ENCODE measurements at places on chromosomes 3 and 15.

- DNase-seq, result no peak
- H3K36me3 ChIP-seq, result no peaks in the 10 kb centered on the region
- H3K27me3 ChIP-seq, result no peaks in the 10 kb centered on the region
- no peaks in the 10 kb centered on the region for H3K4me1 ChIP-seq
- no peak overlapping the region for H3K27ac ChIP-seq
Observed at GRCh38 chr3:4575381-4575780, 82.2 kb downstream of the ITPR1 start.

DNA sequence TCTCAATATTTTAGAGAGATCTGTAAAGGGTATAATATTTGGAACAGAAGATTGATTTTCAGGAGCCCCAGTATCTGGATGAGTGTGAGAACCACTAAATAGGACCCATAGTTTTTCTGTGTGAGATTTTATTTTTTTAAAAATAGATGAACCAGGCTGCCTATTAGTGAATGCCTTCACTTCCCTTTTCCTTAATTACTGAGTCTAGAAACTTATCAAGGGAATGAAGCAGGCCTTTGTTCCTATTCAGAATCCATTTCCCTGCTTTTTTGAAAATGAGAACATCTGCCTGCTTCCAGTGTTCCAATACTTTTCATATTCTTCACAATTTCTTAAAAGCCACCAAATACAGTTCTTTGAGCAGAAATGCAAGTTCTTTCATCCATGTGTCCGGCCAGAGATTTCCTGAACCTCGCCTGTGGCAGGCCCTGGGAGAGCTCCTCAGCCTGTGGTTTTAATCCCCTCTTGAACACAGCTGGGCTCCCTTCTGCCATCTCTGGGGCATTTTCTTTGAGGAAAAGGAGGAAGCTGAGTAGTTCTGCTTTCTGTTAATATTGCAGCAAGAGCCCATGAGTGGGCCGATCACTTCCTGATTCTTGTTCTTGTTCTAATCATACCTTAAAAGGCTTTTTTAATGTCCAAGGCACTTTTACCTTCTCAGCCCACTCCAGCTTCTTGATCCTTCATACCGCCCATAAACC is 4.7 kb downstream of the EHD4 start:
- DNase-seq, result no peak
- no peak overlapping the region for H3K4me3 ChIP-seq
- no peaks in the 10 kb centered on the region for H3K36me3 ChIP-seq

- H3K36me3 ChIP-seq, result no peaks in the 10 kb centered on the region
- DNase-seq, result no peak
- no peak overlapping the region for H3K27ac ChIP-seq
Observed at GRCh38 chr15:79307251-79307650, 3.7 kb upstream of the TMED3 start.

DNA sequence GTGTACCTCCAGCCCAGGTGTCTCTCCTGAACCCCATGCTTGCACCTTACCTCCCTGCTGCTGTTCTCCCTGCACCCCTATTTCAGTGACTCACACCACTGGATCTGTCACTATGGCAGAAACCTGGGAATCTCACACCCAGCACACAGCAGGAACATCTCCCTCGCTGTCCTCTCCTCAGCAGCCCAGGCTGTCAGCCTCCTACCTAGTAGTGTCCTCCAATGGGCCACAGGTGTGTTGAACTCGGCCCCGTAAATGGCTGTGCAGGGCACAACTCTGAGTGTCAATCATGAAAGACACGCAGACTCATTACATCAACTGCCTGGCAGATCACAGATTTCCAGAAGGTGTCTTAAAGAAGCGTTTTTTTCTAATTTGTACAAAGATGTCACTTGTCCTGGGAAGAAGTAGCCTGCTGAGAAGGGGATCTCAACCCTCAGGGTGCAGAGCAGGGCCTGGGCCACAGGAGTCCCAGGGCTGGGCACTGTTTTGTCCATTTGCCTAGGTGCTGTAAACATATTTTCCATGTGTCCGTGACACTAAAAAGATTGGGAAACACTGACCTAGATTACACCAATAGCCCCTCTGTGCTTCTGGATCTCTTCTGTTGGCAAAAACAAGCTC is 33.8 kb downstream of the HOMER2 start:
- no peak overlapping the region for H3K4me3 ChIP-seq
- no peaks in the 10 kb centered on the region for H3K27me3 ChIP-seq
- DNase-seq, result no peak

DNA sequence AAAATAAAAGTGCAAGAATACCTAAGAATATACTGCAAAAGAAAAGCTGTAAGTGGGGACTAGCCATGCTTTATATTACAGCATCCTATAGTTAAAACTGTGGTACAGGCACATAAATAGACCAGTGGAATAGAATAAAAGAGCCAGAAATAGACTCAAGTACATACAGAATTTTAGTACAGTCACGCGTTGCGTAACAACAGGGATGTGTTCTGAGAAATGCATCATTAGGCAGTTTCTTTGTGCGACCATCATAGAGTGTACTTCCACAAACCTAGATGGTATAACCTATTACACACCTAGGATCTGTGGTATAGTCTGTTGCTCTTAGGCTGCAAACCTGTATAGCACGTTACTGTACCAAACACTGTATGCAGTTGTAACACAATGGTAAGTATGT is 61.8 kb downstream of the PCCB start:
- H3K4me3 ChIP-seq, result no peak overlapping the region
- no peaks in the 10 kb centered on the region for H3K36me3 ChIP-seq
- no peaks in the 10 kb centered on the region for H3K4me1 ChIP-seq
- no peaks in the 10 kb centered on the region for H3K27me3 ChIP-seq
- H3K27ac ChIP-seq, result no peak overlapping the region

DNA sequence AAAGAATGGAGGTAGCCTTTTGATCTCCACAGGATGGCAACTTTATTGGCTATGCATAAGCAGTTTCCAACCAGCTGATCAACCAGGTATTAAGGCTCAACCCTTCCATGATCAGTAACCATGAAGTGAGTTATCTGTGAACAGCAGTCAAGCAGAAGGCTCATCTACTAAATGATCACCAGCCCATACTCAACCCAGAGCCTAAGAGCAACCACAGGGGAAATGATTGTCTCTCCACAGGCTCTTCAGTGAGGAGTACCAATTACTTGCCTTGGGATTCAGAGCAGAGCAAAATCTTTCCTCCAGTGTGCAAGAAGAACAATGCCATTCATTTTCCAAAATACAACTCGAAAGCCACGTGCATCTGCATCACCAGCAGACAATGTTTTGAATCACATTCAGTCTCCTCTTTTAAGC is 754.8 kb downstream of the ROBO1 start:
- H3K4me1 ChIP-seq, result no peaks in the 10 kb centered on the region
- H3K27ac ChIP-seq, result no peak overlapping the region
- no peak overlapping the region for H3K4me3 ChIP-seq
- DNase-seq, result no peak
- H3K27me3 ChIP-seq, result peaks cover 5% of the 10 kb centered on the region
- no peaks in the 10 kb centered on the region for H3K36me3 ChIP-seq

DNA sequence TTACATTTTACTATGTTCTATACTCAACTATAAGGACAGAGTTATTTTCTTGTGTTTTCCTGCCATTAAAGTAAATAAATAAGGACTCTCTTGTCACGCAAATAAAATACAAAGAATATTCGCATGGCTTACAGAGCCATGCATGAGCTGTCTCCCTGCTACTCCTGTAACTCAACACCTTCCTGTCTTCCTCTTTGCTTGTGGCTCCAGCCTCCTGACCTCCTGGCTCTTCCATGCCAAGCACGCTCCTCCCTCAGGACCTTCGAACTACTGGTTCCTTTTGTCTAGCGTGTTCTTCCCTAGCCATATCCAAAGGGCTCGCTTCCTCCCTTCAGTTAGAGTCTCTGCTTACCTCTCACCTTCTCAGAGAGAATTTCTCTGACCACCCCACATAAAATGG is 124.3 kb upstream of the TMC3 start:
- no peak for DNase-seq
- no peak overlapping the region for H3K4me3 ChIP-seq
- H3K27me3 ChIP-seq, result no peaks in the 10 kb centered on the region
- H3K4me1 ChIP-seq, result no peaks in the 10 kb centered on the region
- H3K36me3 ChIP-seq, result no peaks in the 10 kb centered on the region
- H3K27ac ChIP-seq, result no peak overlapping the region

DNA sequence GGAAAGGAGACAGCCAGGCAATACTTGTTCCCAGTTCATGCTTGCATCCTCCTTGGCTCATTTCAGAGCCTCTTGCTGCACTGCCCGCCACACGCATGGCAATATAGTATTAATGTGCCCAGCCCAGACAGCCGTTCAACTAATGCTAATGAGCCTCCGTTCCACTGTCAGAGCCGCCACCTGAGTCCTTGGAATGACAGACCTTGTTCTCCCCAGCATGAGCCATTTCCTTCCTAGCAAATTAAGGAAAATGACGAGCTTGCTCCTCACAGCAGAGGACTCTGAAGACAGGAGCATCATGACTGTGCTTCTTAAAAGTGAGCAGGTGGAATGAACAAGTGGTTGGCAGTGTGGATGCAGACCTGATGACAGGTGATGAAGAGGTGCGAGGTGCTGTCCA is 10.8 kb upstream of the LRRC15 start:
- H3K4me3 ChIP-seq, result no peak overlapping the region
- H3K27me3 ChIP-seq, result no peaks in the 10 kb centered on the region
- H3K36me3 ChIP-seq, result no peaks in the 10 kb centered on the region
- H3K4me1 ChIP-seq, result no peaks in the 10 kb centered on the region
- DNase-seq, result no peak
- no peak overlapping the region for H3K27ac ChIP-seq

DNA sequence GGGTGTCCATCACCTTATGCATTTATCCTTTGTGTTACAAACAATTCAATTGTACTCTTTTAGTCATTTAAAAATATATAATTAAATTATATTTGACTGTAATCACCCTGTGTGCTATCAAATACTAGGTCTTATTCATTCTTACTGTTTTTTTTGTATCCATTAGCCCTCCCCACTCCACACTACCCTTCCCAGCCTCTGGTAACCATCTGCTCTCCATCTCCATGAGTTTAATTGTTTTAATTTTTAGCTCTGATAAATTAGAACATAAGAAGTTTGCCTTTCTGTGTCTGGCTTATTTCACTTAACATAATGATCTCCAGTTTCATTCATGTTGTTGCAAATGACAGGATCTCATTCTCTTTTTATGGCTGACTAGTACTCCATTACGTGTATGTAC is 16.8 kb downstream of the C3orf20 start:
- H3K27ac ChIP-seq, result no peak overlapping the region
- H3K4me3 ChIP-seq, result no peak overlapping the region
- no peaks in the 10 kb centered on the region for H3K36me3 ChIP-seq
- no peaks in the 10 kb centered on the region for H3K27me3 ChIP-seq
- no peaks in the 10 kb centered on the region for H3K4me1 ChIP-seq

DNA sequence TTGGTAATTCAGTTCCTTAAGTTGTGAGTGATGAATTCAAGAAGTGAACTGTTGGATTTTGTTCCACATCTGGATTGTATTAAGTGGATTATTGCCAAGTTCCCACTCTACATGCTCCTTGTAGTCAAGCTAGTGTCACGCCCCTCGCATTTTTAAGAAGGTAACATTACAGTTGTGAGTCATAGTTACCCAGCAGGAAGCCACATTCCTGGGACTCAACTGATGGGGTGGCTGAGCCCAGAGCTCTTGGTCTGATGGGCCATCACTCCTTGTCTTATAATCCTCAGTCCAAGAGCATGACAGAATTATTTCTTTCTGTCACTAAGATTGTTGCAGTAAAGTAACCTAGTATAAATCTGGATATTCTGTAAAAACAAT is 102.7 kb downstream of the PTPRG start:
- no peak overlapping the region for H3K27ac ChIP-seq
- no peaks in the 10 kb centered on the region for H3K36me3 ChIP-seq
- no peak for DNase-seq

DNA sequence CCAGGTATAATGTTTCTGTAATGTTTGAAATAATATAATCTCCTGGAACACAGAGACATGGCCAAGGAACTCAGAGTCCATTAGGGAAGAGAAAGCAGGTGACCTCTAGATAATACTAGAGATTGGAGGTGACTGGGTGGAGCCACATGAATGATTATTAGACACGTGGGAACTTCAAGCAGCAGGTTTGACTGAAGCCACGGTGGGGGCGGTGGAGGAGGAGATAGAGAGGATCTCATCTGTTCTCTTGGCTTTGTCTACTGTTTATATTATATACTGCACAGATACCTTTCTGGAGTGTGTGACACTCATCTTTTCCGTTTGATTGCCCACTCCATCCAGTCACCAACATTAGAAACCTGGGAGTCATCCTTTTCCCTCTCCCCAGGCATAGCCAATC is 33.7 kb downstream of the KIF7 start:
- H3K27ac ChIP-seq, result no peak overlapping the region
- no peak for DNase-seq
- H3K27me3 ChIP-seq, result no peaks in the 10 kb centered on the region
- H3K4me3 ChIP-seq, result no peak overlapping the region

DNA sequence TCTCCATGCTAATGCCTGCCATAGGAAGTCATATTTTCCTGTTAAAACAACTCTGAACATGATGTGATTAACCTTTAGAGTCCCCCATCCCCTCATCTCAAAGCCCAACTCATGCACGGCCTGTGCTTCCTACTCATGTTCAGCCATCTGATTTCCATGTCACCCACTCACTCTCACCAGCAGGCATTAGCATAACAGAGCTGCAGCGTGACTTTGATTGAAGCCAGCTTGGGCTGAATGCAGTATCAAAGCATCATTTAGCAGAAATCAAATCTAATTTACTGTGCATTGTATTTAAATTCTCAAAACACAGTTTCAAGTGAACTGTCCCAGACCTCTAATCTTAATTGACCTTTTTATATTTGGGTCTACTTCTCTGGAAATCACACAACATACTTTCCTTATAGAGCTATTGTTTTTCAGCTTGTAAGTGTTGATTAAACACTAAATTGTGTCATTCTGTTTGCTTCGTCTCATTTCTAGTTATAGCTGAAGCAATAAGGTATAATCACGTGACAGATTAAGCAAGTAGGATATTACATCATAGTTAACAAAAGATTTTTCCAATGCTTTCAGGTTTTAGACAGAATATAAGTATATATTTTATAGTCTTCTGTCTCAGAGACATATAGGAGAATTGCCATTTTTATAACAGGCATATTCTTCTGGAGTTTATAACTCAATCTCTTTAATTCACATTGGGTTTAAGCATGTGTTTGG is 501.5 kb downstream of the ROBO2 start:
- H3K4me1 ChIP-seq, result no peaks in the 10 kb centered on the region
- no peaks in the 10 kb centered on the region for H3K36me3 ChIP-seq
- H3K27me3 ChIP-seq, result no peaks in the 10 kb centered on the region

DNA sequence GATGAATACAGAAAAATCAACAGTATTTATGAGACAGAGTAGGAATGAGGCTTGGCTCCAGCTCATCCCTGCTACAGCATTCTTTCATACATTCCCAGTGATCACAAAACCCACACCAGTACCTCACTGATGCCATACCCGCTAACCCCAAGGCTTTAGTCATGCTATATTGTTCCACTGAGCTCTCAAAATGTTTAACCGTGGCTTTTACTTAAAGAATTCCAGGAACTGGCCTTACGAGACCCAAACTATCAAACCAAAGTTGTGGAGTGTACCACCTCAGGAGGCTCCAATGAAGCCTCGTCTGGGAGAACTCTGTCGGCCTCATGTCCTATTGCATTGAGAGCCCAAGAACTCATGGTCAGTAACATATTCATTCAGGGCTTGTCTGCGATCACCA is 278.9 kb downstream of the ULK4 start:
- H3K27me3 ChIP-seq, result no peaks in the 10 kb centered on the region
- H3K27ac ChIP-seq, result no peak overlapping the region
- no peaks in the 10 kb centered on the region for H3K4me1 ChIP-seq
- no peak for DNase-seq
- H3K4me3 ChIP-seq, result no peak overlapping the region
- H3K36me3 ChIP-seq, result no peaks in the 10 kb centered on the region

GRCh38 chr15:75872403-75872990 is 29.2 kb downstream of the UBE2Q2 start:
- DNase-seq, result no peak
- H3K27me3 ChIP-seq, result no peaks in the 10 kb centered on the region
- H3K4me3 ChIP-seq, result no peak overlapping the region
- H3K36me3 ChIP-seq, result no peaks in the 10 kb centered on the region

Data from colonic mucosa (tissue), 4 donors.